ENCODE measurements at places on chromosomes 1 and 21.

- no peak for DNase-seq
These were observed 28.4 kb upstream of the SARS1 start for GRCh38 chr1:109185357-109185756.

DNA sequence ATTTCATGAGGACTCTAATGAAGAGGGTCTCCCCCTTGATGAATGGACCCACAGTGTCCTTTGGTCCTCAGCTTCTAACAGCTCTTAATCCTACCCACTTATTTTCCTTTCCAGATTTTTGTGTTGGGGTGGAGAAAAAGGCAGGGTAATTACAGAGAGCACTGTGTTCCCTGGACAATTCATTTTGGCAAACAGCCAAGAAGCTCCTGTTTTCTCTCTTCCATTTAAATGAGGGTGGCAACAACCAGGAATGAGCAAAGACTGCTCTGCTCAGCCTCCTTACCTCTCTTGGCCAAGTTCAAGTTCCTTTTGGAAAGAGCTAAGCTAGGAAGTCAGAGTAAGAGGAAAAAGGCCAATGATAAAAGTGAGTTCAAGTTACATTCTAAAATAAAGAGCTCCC lies 11.9 kb downstream of the XKR8 start:
- DNase-seq, result no peak

GRCh38 chr1:69511426-69512192 lies 56.1 kb upstream of the LRRC7 start:
- no peak for DNase-seq

- DNase-seq, result no peak
These were observed 55.1 kb downstream of the SLC22A15 start for GRCh38 chr1:116031302-116031835.

DNA sequence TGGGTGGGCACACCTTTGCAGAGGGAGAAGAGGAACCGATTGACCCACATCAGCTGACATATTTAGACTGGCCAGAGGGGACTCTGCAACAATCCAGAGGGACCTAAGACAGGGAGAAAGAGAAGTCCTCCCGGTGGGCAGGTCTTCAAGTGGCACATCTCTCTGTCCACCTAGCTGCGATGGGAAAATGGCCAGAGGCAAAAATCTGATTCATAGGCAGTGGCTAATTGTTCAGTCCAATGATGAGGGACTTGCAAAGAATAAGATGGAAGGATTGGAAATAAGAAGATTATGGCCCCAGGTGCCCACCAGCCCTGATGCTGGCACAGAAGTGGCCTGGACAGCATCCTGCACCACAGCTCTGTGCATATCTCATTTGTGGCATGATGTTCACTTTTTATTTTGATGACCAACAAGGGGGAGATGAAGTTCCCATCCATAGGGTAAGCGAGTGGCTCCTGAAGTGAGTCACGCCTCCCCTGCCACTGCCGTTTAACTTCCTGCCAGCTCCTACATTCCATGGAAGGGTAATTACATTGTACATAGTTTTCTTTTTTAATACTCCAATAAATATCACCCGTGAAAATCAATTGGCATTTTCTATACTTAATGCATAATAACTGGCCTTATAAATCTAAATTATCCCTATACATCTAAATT lies 659.6 kb downstream of the MATN1 start:
- no peak for DNase-seq

DNA sequence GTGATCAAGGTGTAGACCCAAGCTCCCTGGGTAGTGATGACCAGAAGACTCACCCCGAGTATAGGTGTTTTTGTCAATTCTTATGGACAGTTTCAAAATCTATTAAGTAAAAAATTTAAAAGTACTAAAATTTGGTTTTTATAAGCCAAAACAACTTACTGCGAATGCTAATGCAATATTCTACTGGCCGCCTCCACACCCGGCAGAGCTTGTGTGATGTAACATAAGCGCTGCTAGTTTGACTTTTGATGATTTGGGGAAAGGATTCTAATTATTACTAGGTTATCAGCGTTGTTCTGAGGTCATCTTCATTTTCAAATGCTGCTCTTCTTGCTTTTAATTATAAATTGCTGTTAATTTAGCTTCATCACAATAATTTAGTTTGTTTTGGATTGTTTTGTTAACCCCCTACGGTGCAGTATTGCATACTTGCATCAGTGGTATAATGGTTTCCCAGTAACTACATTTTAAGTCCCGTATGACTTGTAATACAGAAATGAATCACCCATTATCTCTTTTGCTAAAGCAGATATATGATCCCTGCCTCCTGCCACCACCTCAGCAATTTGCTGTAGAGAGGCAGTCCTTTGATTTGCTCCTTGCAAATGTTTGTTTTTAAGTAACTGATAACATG lies 178.0 kb downstream of the SDCCAG8 start:
- no peak for DNase-seq

DNA sequence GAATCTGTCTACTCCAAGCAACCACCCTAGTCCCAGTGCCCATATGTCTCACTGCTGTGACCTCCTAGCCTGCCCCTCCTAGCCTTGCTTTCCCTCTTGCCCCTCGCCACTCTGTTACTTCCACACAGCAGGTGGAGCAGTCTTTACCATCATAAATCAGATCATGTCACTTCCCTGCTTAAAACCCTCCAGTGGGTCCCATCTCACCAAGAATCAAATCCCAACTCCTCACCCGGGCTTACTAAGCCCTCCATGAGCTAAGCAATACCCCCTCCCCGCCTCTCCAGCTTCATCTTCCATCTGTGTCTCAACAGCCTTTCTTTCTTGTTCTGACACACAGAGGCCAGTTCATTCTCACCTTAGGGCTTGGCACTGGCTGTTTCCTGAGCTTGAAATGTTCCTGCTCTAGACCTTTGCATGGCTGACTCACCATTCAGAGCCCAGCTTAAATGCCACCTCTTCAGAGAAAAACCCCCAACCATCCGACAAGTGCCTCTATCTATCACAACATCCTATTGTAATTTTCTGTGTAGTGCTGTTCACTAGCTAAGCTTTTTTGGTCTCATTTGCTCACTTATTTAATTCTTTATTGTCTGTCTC lies 22.3 kb downstream of the KNCN start:
- DNase-seq, result no peak

GRCh38 chr1:156383023-156383422 lies 14.0 kb downstream of the RHBG start:
- peak; percentile 52 for DNase-seq
